ENCODE measurements at places on chromosomes 11 and 22.

- peak; percentile 69 for DNase-seq
These were observed 22.2 kb downstream of the NNMT start for GRCh38 chr11:114318361-114318760.

GRCh38 chr11:58688789-58689503, 42.8 kb downstream of the GLYAT start:
- DNase-seq: no peak

GRCh38 chr22:30984317-30984716, 15.3 kb downstream of the TUG1 start:
- no peak for DNase-seq

- no peak for DNase-seq
These were observed 41.1 kb downstream of the GRAMD4 start for GRCh38 chr22:46661221-46661851.

GRCh38 chr11:103619480-103619879, 417.0 kb upstream of the DDI1 start:
- no peak for DNase-seq
